ENCODE measurements at places on chromosomes 16 and 17.

DNA sequence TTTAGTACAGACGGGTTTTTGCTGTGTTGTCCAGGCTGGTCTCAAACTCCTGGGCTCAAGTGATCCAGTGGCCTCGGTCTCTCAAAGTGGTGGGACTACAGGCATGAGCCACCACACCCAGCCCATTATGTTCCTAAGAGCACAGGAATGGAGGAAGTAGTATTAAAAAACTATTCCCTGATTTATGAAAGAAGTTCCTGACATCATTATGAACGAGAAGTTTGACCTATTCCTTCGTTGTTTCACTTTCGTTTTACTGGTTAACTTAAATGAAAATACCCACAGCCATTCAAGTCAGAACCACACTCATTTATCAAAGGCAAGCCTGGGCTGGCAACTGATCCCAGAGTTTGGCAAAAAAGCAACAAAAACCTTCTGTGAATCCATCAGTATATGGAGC lies 13.5 kb upstream of the CBX4 start:
- no peak for DNase-seq

- DNase-seq = peak; percentile 34
Measured at GRCh38 chr16:11619327-11619851, 32.7 kb upstream of the LITAF start.

DNA sequence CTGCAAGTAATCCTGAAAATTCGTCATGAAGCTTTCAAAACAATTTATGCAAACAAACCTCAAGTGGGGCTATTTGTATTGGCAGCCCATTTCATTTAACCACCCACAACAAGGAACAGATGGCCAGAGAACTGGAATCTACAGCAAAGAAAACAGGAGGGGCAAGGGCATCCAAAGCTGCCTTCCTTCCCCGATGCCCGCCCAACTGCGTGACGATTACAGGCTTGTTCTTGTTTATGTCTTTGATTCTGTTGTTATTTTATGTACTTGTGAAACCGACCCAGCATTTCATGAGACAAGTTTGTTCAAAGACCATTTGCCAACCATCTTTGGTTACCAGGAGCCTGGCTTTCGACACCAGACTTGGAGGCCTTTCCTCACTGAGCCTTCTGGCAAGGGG lies 59.1 kb upstream of the IRX6 start:
- DNase-seq = no peak

- DNase-seq = no peak
Measured at GRCh38 chr16:84899414-84899813, 79.6 kb downstream of the CRISPLD2 start.

DNA sequence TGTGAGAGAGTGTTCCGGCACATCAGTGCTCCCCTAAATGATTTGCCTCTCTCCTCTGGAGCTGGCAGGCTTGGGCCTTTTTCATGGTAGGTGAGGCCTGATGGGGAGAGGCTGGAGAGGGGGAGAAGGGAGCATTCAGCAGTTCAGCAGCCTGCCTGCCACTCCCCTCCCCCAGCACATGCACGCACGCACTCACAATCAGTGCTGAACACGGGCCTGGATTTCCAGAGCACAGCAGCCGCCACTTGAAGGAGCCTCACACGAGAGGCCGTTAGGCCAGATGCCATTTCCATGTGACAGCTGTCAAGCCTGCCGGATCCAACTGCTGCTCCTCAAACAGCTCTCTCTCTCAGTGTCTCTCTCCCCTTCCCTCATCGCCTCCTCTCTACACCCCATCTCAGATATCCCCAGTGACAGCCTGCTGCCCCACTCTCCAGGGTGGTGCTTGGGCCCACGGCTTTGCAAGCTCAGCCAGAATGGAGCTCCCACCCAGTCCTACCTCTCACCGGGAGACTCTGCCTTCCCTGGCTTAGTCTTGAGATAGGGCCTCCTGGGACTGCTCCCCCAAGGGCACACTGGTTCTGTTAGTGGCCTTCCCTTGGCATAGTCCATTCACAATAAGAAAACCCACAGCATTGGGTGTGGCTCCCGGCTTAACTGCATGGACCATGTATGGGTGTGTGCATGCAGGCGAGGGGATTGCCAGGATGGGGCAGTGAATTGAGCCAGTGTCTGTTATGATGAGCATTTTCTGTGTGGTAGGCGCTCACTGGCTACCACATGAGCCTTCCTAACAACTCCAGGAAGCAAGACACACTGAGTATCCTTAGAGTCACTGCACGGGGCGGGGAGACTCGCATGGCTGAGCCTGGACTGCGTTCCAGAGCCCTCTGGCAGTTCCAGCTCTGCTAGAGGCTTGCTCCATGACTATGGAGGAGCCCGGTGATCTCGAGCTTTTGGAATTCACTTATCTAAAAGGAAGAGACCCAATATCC lies 226.2 kb downstream of the CCDC182 start:
- no peak for DNase-seq

GRCh38 chr17:4631836-4632580 lies 9.5 kb downstream of the ALOX15 start:
- no peak for DNase-seq

GRCh38 chr17:63927464-63928171 lies 4.5 kb downstream of the CD79B start:
- no peak for DNase-seq

GRCh38 chr16:28062847-28063521 lies 530 bp downstream of the GSG1L start:
- DNase-seq = no peak

DNA sequence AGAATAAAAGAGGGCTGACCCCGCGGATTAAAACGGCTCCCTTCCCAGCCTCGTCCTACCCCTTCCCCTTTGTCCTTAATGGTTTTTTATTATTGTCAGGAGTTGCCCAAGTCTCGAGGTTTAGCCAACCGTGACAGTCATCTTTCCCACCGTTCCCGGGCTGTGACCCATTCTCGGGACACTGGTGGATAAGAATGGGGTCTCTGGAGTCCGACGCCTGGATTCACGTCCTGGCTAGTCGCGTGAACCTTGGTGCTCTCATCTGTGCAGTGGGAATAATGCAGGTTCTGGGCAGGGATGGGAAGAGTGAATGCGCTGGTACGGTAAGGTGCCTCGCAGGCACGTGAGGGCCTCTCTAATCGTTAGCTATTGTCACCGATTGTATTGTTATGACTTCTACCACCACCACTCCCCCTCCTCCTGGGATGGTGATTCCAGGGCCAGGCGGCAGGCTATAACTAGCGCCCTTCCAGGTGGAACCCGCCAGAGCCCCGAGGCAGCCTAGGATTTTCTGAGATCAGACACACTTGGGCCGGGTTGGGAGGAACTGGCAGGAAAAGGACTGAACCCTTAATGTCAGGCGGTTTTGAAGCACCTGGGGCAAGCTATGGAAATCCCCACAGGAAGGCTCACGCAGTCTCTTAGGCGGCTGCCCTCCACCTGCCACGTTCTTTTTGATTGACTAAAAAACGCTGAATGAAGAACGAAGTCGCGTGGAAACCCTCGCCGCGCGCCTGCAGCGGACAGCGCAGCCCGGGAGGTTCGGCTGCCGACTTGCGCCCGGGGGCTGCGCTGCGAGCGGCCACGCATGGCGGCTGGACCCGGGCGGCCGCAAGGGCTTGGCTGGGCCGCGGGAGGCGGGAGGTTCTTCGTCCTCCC lies 2.7 kb downstream of the HS3ST3B1 start:
- no peak for DNase-seq

DNA sequence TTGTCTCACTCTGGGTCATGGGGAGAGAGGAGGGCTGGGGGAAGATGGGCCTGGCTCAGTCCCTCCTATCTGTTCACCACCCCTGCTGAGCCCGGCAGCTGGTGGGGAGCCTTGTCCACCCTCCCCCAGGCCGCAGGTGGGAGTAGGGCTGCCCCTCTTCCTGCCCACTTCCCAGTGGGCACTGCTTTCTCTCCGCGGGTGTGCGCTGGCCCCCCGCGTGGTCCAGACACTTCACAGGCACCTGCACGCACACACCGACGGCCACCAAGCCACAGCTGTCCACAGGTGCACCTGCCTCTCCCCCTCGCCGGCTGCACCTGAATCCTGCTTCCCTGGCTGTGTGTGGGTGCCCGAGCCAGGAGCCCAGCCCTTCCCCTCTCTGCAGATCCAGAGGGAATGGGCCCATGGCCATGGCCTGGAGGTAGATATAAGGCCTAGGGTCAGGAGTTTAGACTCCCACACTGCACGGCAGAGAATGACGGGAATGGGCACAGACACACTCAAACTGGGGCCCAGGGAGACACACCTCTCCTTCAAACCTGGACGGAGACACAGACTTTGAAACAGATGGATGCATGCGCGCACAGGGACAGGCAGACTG lies 2.0 kb downstream of the NHERF2 start:
- no peak for DNase-seq

GRCh38 chr17:73641826-73642600 lies 2.2 kb downstream of the SDK2 start:
- no peak for DNase-seq

GRCh38 chr17:8018436-8018835 lies 16.0 kb downstream of the GUCY2D start:
- no peak for DNase-seq

- DNase-seq = no peak
Measured at GRCh38 chr16:55656691-55657092, 904 bp downstream of the SLC6A2 start.

DNA sequence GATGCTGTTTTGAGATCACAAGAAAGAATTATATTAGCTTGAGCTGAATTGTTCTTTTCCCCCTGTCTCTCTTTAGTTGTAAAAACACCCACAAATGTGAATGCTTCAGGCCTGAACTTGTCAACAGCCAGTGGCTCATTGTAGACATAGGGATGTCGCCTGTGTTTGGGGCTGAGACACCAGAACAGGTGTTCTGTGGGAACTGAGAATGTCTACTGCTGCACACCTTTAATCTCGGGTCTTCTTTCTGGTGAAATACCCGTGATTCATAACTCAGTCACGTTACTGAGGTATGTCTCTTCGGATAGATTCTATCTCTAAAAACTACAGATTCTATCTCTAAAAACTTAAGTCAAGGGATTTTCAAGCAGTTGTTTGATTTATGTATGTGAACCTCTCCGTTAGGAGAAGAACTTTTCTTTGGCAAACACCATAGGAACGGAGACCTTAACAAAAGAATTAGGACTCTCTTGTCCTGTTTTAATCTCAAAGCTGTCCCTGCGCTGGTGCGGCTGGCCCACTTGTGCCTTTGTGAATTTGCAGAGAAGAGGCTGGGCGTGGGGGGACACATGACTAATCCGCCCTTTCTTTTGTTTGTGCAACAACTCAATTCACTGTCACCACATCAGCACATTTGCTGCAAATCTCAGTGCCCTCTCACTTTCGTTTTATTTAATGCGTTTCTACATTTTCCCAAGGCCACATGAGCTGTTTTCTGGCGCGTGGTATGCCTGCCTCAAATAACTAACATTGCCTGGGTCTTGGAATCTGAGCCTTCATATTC lies 643.0 kb downstream of the MAF start:
- no peak for DNase-seq

DNA sequence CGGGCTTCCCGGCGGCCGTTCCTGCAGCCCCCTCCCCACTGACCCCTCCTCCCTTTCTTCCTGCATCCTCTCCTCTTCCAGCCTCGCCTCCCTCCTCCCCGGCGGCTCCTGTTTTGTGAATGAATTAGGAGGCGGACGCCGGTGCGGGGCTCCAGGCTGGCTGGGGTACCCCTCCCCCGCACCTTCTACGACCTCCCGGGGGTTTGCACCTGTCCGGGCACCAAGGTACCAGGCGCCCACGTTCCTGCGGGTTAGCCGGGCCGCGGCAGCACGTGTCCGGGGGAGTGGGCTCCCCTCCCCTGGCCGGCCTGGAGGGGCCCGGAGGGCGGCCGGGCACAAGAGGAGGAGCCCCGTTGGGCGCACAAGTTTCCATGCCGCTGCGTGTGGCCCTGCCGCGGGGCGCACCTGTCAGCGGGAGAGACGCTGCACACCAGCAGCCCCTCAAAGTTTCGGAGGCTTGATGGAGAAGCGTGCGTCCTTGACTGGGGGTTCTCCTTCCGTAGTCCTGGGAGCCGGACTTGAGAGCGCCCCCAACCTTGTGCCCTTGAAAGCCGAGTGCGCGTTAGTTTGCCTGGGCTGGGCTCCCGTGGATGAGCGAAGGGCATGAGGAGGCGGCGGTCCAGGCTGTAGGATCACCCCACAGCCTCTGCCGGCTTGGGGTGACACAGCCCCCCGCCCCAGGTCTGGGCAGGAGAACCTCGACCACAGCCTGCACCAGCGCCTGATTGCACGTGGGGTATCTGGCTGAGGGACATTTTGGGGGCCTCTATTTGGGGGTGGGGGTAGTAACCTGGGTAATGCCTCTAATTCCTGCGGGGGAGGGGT lies 1.2 kb downstream of the HAS3 start:
- no peak for DNase-seq

- no peak for DNase-seq
Measured at GRCh38 chr16:83792391-83792790, 15.4 kb upstream of the HSBP1 start.

- DNase-seq = no peak
Measured at GRCh38 chr17:80792373-80792781, 199.3 kb upstream of the CHMP6 start.

GRCh38 chr17:74981318-74981978 lies 6.0 kb upstream of the CDR2L start:
- no peak for DNase-seq

DNA sequence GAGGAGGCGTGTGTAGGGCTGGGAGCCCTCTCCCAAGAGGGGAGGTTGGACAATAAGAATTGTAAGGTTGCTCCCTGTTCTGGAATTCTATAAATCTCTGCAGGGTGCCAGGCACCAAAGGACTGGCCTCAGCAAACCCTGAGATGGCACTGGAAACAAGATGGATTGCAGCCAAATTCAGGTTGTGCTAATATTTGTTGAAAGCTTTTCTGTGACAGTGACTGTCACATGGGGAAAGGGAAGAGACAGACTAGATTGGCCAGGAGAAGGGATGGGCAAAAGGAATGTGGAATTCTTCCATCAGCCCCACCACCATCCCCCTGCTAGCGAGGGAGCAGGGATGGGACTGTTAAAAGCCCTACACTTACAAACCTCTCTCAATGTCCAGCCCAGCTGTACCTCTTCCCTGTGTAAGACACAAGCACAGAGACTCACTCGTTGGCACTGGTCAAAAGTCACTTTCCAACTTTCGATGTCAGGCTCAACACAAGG lies 62.4 kb downstream of the SOX9 start:
- no peak for DNase-seq

- no peak for DNase-seq
Measured at GRCh38 chr16:54526916-54527315, 240.3 kb upstream of the IRX3 start.

GRCh38 chr17:1126801-1127550 lies 52.8 kb downstream of the ABR start:
- DNase-seq = no peak

DNA sequence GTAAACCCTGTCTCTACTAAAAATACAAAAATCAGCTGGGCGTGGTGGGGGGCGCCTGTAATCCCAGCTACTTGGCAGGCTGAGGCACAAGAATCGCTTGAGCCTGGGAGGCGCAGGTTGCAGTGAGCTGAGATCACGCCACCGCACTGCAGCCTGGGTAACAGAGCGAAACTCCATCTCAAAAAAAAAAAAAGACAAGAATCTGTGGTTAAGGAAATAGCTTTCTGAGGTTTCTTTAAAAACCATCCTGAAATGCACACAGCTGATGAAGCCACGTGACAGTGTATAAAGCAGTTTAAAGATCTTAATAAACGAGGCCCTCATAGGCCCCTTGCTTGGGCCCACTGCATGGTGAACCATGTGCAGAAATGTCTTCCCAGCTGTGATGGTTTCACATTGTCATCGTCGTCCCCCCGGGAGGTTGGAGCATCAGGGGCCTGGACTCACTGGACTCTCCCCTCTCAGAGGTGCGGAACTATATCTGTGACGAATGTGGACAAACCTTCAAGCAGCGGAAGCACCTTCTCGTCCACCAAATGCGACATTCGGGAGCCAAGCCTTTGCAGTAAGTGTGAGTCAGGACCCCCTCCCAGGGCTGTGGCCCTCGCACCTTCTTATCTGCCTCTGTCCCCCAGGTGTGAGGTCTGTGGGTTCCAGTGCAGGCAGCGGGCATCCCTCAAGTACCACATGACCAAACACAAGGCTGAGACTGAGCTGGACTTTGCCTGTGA lies 16.2 kb downstream of the ZNF276 start:
- no peak for DNase-seq
